ENCODE measurements at places on chromosomes 3 and 15.

GRCh38 chr15:34031987-34032760, 6.8 kb downstream of the AVEN start:
- no peak for DNase-seq

- peak; percentile 92 for DNase-seq
These were observed 1.1 kb upstream of the SETD5 start for GRCh38 chr3:9396301-9396631.

- no peak for DNase-seq
These were observed 429.5 kb downstream of the ZIC1 start for GRCh38 chr3:147838652-147839051.

DNA sequence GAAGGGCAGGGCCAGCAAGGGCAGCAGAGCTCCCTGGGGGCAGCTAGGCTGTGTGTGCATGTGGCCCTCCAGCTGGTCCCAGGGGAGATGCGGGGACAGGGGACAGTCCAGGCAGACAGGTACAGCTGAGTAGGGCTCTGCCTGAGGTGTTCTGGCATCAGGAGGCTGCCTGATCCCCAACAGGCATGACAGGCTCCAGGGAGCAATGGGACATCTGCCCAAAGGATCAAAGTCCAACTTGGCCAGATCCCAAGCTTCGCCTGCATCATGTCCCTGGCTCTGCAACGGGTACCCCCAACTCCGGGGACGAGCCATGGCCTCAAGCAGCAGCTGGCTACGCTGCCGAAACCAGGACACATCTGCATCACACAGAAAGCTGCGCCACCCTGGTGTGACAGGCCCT, 21.8 kb downstream of the ATRIP start:
- no peak for DNase-seq

- peak; percentile 87 for DNase-seq
These were observed 7.6 kb downstream of the EPHB3 start for GRCh38 chr3:184568924-184569829.

DNA sequence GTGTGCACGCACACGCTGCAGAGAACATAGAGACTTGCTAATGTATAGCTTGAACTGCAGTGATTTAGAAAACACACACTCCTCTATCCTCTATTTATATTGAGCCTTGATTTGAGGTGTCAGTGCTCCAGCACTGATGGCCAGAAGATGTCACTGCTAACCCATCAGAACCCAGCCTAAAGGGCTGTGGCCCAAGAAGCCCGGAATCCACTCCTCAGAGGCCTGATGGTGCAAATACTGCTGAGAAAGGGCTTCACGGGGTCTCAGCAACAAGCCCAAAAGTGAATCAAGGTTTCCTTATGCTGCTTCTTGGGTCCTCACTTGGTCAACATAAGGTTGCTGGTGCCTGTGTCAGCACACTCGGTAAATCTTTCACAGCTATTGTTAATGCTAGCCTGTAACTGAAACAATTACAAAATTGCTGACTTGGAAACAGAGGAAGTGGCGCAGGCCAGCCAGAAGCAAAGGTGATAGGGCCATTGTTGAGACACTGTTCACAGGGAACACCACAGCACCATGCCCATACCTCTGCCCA, 60.3 kb downstream of the HEG1 start:
- DNase-seq = peak; percentile 63

DNA sequence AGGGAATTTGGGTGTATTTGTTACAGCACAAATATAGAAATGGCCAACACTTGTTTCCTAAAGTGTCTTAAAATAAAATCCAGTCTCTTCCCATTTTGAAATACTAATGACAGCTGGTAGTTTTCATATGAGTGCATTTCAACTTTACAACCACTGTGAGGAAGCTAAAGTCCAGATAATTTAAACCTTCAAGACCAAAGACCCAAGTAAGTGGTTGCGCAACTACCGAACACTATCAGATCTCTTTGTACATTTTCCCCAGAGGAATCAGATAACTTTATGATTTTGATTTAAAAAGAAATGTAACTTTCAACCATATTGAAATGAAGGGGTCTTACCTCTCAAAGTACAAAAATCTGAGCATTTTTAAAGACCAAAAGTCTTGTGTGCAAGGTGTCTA, 14.3 kb downstream of the BCL2L10 start:
- DNase-seq = no peak

DNA sequence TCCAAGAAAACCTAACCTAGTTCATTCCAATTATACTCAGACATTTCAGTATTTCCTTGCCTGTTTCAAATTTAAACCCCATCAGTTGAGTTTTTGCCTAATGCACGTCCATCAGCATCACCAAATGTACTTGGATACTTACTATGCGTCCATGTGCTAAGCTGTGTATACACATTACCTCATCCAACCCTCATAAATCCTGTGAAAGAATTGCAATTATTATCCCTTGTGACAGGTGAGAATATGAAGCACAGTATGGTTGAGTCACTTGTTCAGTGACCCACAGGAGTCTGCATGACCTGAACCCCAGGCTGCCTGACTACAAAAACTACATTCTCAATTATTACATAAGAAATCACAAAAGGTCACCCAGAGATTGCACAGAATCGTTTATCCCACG, 2.5 kb downstream of the OR5K2 start:
- no peak for DNase-seq

- no peak for DNase-seq
These were observed 706.5 kb upstream of the UBE2E2 start for GRCh38 chr3:22496641-22497040.

DNA sequence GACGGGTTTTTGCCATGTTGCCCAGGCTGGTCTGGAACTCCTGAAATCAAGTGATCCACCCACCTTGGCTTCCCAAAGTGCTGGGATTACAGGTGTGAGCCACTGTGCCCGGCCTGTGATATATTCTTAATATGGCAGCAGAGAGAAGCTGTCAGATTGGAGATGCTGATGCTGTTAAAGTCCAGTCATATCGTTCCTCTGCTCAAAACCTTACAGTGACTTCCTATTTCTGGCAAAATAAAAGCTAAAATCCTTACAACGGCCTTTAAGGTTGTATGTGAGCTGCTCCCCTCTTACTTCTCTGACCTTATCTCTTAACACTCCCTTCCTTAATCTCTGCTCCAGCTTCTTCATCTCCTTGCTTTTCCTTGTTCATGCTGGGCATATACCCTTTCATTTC, 26.6 kb upstream of the MGA start:
- DNase-seq = no peak

DNA sequence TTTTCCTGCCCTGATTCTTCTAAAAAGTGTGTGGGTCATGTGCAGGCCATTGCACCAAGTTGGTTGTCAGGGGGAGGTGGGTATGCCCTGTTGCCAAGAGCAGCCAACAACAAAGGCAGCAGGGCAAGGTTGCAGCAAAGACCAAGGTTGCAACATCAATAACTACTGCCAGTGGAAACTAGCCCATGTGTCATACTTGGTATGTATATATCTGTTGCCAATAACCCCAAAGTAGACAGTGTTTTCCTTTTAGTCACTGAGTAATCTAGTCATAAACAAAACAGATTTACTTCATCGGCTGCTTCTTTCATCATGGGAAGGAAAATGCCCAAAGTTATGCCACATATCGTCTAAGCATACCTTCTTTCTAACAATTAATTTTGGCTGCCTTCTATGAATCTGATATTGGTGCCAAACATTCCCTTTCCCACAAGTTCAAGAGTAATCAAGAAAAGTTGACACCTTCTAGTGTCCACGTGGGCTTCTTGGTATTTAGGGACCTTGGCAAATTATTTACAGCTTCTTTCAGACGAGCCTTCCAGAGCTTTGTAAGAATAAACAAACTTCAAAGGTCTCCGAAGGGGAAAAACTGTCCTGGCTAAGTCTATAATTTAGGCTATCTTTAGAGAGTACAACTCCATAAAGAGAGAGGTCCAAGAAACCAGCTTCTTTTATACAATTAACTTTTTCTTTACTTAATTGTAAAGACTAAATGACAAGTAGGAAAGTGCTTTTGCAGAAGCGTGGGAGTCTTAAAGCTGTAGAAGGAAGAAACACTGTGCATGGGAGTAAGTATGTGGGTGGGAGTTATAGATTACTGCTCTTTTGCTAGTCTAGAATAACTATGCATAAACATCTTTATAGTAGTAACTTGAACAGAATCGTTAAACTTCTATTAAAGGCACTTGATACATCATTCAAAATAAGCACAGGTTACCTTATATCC, 10.0 kb upstream of the MBNL1 start:
- no peak for DNase-seq

GRCh38 chr3:115401298-115401697, 222.0 kb upstream of the GAP43 start:
- no peak for DNase-seq

DNA sequence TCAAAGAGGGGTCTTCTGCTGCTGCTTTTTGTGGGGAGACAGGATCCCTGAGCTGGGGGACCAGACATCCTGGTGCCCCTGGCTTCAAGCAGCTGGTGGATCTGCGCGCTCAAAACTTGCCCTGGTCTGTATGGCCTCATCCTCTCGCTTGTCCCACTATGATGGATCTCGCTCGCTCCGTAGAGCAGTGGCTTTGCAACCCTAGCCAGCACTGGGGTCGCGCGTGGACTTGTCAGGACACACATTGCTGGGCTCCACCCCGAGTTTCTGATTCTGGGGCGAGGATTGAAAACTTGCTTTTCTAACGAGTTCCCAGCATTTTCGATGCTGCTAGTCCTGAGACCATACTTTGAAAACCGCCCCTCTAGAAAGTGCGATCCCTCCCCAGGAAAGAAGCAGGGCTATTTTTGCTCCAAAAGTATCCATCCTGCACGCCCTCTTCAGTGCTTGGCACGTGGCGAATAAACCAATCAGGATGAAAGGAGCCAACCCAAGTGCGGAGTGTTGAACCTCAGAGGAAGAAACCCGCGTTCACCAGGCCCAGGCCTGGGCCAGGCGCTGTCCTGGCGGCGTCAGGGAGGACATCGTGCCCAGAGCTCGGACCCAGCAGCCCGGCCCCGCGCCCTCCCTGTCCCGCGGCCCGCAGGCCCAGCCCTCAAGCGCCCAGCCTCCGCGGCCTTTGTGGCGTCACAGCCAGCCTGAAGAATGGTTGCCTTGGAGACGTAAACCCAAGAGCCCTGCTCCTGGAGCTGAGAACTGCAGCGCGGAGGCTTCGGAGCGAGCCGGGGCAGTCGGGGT, at the start of gene CFAP100:
Gene CFAP100, plus strand, starts transcription at position 731 of the 798 bp plus-strand sequence. CDS start 1,092 bp downstream, outside the sequence.
- no peak for DNase-seq

DNA sequence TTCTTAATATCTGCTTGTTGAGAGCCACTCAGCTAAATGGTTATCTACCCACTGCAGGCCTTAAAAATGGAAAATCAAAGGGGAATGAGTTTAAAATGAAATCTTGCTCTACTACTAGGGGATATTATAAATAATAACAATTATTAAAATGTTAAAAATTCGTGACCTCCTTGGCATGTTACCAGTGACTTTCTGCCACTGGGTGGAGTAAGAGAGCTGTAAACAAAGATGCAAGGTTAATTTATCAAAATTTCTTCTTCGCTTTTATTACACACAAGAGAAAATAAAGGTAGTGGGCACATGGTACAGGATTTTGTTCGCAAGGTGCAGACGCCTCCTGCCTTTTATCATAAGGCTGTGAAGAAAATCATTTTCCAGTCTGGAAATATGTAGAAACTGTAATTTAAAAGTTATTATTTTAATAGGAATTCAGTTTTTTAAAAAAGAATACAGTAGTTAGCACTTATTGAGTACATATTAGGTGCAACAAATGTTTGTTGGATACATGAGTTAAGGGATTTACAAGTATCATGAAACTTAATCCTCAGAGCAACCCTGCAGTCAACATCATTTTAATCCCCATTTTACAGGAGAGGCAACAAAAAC, 272.6 kb downstream of the SUCLG2 start:
- DNase-seq = no peak

DNA sequence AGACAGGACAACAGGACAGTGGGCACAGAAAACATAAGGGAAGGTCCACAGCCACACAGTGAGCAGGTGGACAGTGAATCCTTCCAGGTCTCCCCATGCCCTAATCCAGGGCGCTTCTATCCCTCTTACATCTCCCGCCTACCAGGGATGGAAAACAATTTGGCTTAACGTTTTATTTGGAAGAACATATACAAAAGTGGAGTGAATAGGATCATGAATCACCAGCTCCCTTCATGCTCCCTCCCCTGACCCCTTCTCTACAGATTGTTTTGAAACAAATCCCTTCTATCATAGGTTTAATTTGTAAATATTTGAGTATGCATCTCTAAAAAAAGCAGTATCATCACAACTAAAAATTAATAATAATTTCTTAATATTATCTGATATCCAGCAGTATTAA, 52.5 kb downstream of the CLDN11 start:
- DNase-seq = no peak

GRCh38 chr3:101999177-101999779, 150.0 kb downstream of the NFKBIZ start:
- DNase-seq = no peak

- peak; percentile 28 for DNase-seq
These were observed 109.8 kb upstream of the TRPM1 start for GRCh38 chr15:31211353-31211752.

GRCh38 chr3:52233108-52233591, 5.8 kb downstream of the TWF2 start:
- no peak for DNase-seq

- no peak for DNase-seq
These were observed 73.3 kb downstream of the ABHD5 start for GRCh38 chr3:43764056-43764455.

- DNase-seq = no peak
These were observed 22.9 kb downstream of the SECISBP2L start for GRCh38 chr15:49023354-49023753.

GRCh38 chr15:86611417-86612040, 531.9 kb downstream of the AGBL1 start:
- DNase-seq = peak; percentile 45

- no peak for DNase-seq
These were observed 62.7 kb upstream of the FAM98B start for GRCh38 chr15:38391191-38391590.

- DNase-seq = no peak
These were observed 15.6 kb upstream of the MAGEF1 start for GRCh38 chr3:184727357-184728009.

DNA sequence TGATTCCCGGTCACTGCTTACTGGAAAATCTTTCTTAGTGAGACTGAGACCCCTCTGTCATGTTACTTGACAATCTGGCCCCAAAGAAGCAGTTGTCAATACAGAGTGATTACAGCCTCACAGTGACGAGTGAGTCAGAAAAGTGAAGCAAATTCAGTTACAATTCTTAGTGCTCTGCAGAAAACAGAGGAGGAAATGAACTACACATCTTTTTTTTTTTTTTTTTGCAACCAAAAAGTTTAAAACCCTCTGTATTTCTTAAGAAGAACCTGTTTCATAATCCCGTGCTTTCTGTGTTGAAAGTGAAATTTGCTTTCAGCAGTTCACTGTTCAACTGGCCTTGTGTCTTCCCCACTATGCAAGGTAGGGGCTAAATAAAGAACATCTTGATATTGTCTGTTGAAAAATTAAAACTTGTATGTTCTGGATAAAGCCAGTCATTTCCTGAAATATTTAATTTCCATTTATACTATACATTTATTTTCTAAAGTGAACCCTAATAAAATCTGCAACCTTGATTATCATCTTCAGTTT, 1.9 kb downstream of the AQP9 start:
- no peak for DNase-seq
